ENCODE measurements at places on chromosomes 3 and 15. TPM values are rescaled to one million over a fixed set of nuclear protein-coding genes. Genes with fewer than 3 reads are reported as not detected.

Gene SKOR1
- 0.21 TPM for total RNA-seq

Gene CDHR4
- not detected for total RNA-seq

Gene GOLGA8J
- total RNA-seq: not detected

Gene CLDN16
- 0.37 TPM for total RNA-seq

Gene SLC22A14
- total RNA-seq: 0.16 TPM

Gene PLSCR5
- not detected for total RNA-seq

Gene NLGN1
- 51.8 TPM for total RNA-seq

Gene KCNMB3
- 6.6 TPM for total RNA-seq

Gene ANP32A
- 56.3 TPM for total RNA-seq

Gene RASL12
- 54.6 TPM for total RNA-seq

Gene CACNA2D3
- total RNA-seq: 1.7 TPM

Gene GOLGA6L7
- not detected for total RNA-seq

Gene NME9
- total RNA-seq: 0.16 TPM

Gene GABRR3
- total RNA-seq: 0.11 TPM

Gene ARHGEF26
- total RNA-seq: 18.2 TPM

Gene ATP10A
- total RNA-seq: 7.8 TPM

Gene ARGFX
- total RNA-seq: not detected

Gene PLXNA1
- total RNA-seq: 25.8 TPM

Gene HIGD2B
- total RNA-seq: not detected

Gene SCAANT1
- total RNA-seq: not detected

Gene FAM107A
- total RNA-seq: 9.8 TPM

Gene LSAMP
- total RNA-seq: 24.0 TPM

Gene ACTC1
- 187 TPM for total RNA-seq

Gene POPDC2
- 11.5 TPM for total RNA-seq

Gene MLF1
- total RNA-seq: 17.7 TPM

Gene ALS2CL
- total RNA-seq: 10.4 TPM

Gene SLC24A5
- total RNA-seq: 0.26 TPM

Gene CCDC9B
- total RNA-seq: 10.0 TPM

Gene GOLGA8N
- total RNA-seq: 22.3 TPM

Gene CHRNA5
- 3.3 TPM for total RNA-seq

Gene B3GNT5
- 18.3 TPM for total RNA-seq

Gene GATA2
- total RNA-seq: 19.2 TPM

Gene ZNF385D
- total RNA-seq: 46.2 TPM

Gene FBXL22
- 26.2 TPM for total RNA-seq

Gene ANKRD63
- total RNA-seq: not detected

Gene PTH1R
- total RNA-seq: 11.5 TPM

Gene DOCK3
- total RNA-seq: 1.7 TPM

Gene UACA
- 195 TPM for total RNA-seq

Gene SUCNR1
- total RNA-seq: 0.48 TPM

Data from urinary bladder (tissue), 4 donors.